Left lung (tissue), 14 donors: ENCODE measurements at places on chromosomes 2 and 18.

DNA sequence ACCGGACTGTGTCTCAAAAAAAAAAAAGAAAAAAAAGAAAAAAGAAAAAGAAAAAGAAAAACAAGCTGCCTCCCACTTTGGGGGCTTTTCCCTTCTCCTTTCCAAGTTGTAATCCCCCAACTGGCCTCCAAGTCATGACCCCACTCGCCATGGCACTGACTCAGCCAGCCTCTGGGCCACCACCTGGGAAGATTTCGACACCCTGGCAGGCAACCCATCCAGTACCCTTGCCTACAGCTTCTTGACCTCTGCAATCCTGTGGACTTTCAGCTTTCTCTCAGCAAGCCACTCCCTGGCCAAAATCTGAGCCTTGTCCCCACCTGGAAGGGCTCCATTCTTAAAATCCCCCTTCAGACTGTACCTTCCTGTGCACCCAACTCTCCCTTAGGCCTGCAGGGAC lies 22.3 kb upstream of the FOSL2 start:
- DNase-seq, result no peak

- no peak for DNase-seq
Measured at GRCh38 chr2:203890733-203891132, 23.2 kb downstream of the CTLA4 start.

- peak; percentile 75 for DNase-seq
Measured at GRCh38 chr18:75063196-75063595, 145.7 kb downstream of the PTGR3 start.

DNA sequence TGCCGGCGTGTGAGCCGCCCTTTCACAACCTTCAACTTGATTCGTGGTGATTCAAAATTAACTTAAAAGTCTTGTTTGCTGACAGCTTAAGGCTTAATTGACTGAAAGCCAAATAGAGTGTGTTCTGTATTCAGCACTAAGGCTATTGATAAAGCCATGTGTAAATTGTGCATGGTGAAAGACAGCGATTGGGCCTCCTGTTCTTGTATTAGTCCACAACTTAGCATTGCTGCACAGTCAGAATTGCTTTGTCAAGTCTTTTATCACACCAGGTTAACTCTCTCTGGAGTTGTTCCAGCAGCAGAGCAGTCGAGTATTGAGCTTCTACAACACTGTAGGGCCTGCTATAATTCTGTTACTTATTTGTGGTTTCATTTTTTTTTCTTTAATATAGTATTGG lies 210.1 kb downstream of the WDR7 start:
- DNase-seq, result no peak

DNA sequence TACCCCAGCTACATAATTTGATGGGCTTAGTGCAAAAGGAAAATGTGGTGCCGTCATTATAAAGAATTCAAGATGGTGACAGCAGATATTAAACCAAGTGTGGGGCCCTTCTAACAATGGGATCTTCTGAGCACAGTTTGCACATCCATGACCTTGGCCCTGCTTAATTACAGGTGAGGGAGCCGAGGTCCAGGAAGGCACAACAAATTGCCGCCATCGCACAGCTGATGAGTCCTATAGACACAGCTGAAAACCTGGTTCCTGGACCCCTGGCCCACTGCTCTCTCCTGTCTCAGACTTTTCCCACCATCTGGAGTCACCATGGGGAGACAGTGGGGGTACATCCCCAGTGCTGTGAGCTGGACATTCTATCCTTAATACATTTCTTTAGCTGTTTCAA lies 95.8 kb upstream of the MAP4K3 start:
- DNase-seq, result no peak

DNA sequence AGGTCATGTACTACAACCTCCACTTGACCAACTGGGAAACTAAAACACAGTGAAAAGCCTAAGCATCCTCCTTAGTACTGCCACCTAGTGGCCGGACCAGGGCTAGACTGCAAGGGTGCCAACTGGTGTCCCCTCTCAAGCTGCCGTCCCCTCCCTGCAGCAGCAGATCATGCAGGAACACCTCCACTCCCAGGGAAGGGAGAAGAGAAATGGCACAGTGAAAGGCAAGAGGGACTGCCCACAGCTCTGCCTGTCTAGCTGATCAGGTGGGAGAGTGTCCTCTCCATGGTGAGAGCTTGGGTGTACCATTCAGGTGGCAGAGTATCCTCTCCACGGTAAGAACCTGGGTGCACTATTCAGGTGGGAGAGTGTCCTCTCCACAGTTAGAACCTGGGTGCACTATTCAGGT lies 78.1 kb downstream of the AAK1 start:
- no peak for DNase-seq

GRCh38 chr2:190791976-190792575 lies 88.5 kb upstream of the GLS start:
- DNase-seq, result no peak

DNA sequence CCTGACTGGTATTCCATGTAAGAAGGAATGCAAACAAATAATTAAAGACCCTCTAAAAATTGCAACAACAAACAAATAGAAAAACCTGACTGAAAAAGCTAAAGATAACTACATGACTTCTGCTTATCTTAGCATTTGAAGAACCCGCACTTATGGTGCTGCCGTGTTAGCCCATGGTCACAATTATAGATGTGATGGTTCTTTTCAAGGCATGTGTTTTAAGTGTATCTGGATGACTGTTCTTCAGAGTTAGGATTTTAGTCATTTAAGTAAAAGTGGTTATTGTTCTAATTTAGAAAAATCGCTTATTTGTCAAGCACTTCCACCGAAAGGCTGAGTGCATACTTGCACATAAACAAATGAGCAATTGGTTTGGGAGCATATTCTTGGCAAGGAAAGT lies 77.3 kb downstream of the CPS1 start:
- DNase-seq, result no peak

DNA sequence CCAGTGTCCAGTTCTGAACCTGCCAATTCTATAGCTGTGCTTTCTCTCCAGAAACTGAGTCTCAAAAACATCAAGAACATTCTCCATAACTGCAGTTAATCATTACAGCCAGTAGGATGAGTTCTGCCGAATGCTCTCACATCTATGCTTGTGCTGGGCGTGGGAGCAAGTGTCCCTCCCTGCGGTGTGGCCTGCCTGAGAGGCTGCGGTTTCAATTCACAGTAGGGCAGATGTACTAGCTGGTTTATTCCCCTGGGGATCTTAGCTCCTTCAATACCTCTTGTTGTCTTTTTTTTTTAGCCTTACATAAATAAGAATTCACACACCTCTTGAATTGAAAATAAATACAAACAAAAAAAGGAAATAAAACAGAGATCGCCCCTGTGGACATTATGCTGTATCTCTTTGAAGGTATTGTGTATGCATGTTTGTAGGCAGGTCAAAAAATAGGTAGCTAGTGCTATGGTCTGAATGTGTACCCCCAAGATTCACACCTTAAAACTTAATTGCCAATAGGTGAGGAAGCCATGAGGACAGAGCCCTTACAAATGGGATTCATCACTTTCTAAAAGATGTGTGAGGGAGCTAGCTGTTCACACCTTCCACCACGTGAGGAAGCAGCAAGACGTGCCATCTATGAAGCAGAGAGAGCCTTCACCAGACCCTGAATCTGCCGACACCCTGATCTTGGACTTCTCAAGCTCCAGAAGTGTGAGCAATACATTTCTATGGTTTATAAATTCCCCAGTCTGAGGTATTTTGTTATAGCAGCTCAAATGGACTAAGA lies 74.3 kb downstream of the BCL2L11 start:
- DNase-seq, result no peak

- DNase-seq, result no peak
Measured at GRCh38 chr18:22742409-22742808, 190.7 kb upstream of the RBBP8 start.

GRCh38 chr2:158650646-158651357 lies 144.3 kb upstream of the DAPL1 start:
- no peak for DNase-seq

- no peak for DNase-seq
Measured at GRCh38 chr18:45245091-45245511, 370.2 kb upstream of the SLC14A2 start.

DNA sequence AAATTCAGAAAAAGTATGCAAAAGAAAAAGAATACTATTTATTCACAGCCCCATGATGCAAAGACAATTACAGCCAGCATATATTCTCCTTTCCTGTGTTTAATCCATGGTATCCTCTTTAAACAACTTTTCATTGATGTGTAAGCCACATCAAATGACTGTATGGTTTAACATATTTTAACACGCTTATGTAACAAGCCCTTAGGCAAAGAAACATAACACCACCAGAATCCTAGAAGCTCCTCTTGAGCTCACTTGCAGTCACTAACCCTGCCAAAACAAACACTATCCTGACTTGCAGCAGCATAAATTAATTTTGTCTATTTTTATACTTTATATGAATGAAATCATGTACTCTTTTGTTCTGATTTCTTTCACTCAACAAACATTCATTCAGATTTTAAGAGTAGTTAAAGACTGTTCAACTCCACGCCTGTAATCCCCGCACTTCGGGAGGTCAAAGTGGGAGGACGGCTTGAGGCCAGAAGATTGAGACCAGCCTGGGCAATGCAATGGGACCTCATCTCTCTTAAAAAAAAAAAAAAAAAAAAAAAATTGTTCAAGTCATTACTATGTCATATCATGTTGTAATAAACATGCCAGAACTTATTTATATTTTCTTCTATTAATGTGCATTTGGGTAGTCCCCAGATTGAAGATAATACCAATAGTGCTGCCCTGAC lies 226.3 kb downstream of the NBAS start:
- no peak for DNase-seq

DNA sequence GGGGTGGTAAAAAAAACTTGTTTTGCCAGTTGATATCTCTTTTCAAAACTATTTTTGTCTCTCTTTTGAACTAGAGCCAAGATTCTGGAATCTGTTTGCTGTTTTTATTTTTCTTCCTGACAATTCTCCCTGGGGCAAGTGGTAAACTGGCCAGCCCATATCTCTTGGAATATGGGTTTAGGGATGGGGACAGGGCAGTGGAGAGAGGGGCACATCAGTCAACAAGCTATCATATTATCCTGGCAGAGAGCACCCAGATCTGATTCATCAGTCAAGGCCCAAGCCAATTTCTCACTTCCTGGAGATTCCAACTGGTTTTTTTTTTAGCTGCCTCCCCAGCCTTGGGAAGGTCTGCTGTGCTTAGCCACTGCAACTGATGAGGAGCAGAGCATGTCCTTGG lies 52.3 kb downstream of the ARHGAP28 start:
- DNase-seq, result no peak

DNA sequence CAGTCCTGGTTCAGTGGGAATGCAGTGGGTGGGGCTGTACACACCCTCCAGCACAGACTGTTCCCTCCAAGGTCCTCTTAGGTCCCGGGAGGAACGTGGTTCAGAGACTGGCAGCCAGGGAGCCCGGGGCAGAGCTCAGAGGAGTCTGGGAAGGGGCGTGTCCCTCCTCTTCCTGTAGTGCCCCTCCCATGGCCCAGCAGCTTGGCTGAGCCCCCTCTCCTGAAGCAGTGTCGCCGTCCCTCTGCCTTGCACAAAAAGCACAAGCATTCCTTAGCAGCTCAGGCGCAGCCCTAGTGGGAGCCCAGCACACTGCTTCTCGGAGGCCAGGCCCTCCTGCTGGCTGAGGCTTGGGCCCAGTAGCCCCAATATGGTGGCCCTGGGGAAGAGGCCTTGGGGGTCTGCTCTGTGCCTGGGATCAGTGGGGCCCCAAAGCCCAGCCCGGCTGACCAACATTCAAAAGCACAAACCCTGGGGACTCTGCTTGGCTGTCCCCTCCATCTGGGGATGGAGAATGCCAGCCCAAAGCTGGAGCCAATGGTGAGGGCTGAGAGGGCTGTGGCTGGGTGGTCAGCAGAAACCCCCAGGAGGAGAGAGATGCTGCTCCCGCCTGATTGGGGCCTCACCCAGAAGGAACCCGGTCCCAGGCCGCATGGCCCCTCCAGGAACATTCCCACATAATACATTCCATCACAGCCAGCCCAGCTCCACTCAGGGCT lies 17.5 kb upstream of the FAHD2A start:
- DNase-seq, result no peak

DNA sequence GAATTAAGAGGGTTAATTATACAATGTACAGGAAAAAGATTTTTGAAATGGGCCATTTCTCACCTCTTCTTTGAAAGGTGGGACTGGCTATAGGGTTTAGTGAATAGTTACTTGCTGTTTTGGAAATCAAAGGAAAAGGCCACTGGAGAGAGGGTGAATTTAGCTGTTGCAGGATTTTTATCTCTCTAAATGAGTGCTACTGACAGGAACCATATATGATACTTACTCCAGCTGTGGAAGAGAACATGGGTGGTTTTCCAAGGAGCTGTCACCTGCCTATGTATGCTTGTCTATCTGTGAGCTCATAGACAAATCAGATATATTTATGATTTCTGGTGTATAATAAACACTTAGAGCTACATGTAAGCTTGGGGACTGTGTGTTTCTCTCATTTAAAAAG lies 430.4 kb downstream of the MTX2 start:
- DNase-seq, result peak; percentile 52

DNA sequence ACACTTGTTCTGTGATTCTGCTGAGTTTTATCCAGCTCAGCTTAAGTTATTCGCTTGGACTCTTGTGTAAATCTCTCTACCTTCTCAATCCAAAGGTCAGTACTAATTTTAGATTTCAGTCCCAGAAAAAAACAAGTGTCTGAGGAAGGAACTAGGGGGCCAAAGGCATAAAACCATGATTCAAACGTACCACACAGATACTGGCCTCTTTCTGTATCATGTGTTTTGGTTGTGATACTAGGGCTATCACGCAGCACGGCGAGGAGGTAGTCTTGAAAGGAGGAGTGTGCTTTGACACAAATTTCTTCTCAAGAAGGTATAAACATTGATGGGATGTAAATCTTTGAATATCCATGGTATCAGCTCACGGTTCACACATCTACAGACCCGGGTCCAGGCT lies 8.3 kb downstream of the SERPINE2 start:
- no peak for DNase-seq

- no peak for DNase-seq
Measured at GRCh38 chr18:22975508-22975907, 42.4 kb downstream of the RBBP8 start.

DNA sequence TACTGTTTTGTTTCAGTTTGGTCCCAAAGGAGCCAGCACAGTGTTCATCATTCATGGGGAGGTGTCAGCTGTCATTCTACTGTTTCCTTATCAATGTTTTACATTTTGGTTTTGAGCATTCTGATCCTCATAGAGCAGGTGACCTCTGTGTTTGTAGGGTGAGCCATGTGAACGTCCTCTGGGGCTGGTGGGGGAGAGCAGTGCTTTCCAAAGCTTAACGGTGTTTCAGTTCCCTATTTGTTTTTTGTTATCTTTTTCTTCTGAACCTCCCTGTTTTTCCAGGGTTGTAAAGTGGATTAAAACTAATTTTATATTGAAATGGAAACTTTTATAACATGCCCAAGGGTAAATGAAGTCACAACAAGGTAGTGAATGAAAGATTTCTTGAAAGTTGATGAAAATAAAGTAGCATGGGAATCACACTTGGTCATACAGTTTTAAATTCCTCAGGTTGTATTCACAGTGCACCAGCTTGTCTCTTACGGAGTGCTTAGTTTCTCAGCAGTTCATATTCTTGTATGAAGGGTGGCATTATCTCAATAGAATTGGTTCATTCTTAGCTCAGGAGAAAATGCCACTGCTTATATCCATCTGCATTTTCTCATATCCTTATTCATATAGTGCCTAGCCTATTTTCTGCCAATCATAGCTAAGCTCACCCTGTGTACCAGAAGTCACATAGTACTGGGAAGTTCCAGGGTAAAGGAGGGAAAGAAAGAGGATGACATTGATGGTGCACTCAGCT lies 54.5 kb downstream of the MAP4K4 start:
- no peak for DNase-seq
